ENCODE measurements at places on chromosomes 16 and 17.
A peak's percentile ranks its signal among the peaks of the same experiment; 100 is the strongest.

- DNase-seq = no peak
Measured at GRCh38 chr17:33050611-33051140, 59.0 kb downstream of the SPACA3 start.

- no peak for DNase-seq
Measured at GRCh38 chr17:1011760-1012735, 15.1 kb downstream of the TIMM22 start.

DNA sequence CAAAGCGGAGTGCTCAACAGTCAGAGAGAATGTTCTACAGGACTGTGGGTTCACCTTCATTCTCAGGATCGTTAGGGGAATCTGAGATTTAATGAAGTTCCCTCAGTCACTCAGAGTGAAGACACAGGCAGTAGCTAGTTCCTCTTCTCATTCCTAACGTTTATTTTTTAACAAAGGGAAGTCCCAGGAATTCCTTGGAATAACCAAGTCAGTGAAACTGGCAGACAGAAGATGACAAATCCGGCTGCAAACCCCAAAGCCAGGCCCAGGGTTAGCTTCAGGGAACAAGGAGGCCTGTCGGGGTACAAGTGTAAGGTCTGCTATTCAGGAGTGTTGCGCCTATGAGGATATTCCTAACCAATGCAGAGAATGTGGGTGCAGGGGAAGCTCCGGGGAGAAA, 42.0 kb downstream of the COTL1 start:
- no peak for DNase-seq

DNA sequence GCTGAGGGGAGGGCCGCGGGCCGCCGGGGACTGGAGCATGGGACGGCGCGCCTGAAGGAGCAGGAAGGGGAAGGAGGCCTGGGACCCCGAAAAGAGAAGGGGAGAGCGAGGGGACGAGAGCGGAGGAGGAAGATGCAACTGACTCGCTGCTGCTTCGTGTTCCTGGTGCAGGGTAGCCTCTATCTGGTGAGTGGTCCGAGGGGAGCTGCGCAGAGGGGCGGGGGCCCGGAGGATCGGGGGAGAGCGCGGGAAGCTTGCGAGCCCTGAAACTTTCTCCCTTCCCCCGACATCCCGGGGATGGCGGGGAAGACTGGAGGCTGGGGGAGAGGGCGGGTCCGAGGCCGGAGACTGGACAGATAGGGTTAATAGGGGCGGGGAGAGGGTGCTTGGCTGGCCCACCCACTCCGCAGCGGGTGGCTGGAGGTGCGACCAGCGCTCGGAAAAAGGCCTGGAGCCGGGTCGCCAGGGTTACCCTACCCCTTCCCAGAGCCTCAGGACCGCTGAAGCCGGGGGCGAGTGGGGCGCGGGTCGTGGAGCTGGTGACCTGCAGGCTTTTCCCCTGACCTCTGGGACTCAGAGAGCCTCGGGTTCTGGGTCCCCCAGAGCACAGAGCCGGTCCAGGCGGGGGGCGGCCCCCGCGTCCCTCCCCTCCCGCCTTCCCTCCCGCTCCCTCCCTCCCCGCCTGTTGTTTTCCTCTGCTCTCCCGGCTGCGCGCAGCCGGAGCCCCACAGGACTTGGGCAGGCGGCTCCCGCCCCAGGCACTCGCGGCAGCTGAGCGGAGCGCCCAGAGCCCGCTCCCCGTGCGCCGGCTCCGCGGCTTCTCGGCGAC, 631 bp downstream of the NXPH3 start:
- no peak for DNase-seq

DNA sequence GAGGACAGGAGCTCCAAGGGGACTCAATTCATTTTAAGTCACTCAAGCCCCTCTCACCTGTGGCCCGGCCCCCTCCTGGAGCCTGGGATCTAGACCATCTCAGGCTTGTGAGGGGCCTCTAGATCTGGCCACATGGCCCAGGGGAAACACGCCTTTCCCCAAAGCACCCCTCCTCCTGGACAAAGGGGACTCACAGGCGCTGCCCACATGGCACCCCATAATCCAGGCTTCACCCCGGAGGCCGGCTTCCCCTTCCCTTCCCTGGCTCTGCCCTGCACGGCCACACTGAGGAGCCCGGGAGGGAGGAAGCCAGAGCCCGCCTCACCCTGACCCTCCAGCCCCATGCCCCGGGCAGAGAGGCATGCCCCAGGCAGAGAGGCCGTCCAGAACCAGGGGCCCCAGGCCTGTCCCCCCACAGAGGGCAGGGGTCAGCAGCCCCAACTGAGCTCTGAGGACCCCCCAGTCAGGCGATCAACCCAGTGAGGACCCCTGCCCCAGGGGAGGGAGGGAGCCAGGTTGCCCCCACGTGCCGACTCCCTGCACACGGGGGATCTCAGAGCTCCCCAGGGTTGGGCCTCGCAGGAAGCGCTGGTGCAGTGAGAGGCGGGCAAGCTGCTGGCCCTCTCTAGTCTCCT, 10.9 kb downstream of the HS3ST6 start:
- no peak for DNase-seq

DNA sequence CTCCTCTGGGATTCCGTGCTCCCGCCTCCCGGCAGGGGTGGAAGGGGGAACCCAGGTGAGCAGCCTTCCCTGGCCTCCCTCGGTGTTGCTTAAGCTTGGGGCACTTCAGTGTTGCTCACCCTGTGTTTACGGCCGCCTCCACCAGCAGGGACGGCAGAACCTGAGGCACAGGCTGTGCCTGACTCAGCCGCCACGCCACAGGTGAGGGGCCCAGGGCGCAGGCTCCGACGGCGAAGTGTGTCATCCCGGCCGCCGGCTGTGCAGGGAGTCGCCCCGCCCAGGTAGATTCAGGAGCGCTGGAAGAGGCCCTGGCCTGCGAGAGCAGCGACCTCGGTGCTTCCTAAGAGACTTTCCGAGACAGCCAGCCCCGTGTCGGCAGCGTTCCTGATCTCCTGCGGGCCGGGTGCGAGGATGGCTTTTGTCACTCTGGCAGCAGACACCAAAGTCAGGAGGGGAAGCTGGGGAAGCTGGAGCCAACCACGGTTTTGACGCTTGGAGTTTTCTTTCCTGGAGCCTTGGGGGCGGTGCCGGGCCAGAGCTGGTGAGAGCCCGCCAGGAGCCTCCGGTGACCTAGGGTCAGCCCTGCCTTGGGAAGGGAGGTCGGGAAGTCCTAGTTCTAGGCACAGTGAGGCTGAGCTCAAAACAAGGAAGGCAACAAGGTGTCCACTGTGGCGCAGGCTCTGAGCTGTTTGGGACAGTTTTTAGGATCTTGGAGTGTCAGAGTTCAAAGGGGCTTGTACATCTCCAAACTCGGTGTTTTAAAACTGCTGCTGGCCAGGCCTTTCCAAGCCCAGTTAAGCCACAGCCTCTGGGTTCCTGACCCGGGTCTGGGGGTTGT, 2.1 kb downstream of the GSE1 start:
- no peak for DNase-seq

- no peak for DNase-seq
Measured at GRCh38 chr17:4634976-4635375, 6.5 kb downstream of the ALOX15 start.

DNA sequence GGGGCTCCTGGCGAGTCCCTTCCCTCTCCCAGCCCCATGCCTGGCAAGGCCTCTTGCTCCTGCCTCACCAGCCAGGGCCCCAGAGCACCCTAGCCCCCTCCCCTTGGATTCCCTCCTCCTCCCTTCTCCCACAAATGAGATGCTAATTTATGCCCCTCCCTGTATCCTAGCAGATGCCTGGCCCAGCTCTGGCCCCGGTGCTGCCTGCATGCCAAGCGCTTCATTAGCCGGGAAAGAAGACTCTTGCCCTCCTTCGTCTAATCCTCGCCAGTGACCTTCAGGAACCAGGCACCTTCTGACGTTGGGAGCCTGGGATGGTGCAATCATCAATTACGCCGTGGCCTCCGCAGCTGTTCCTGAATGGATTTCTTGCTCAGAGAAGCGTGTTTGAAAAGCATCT, 127.8 kb downstream of the SDK2 start:
- no peak for DNase-seq

DNA sequence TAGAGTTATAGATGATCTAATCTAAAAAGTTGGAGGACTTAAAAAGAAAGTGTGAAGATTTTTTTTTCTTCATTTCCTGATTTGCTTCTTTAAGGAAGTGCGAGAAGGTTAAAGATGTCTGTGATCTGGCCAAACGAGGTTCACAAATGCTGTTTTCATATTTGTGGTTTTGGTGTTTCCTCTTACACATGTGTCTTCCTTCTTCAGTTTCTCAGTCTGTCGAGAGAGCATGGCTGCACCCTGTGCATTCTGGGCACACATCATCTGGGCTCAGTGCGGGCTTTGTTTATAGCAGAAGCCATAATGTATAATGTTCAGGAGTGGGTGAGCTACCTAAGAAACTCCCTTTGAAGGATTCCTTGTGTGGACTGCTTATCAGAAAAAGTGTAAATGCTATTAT, 260.4 kb upstream of the TBX2 start:
- no peak for DNase-seq

DNA sequence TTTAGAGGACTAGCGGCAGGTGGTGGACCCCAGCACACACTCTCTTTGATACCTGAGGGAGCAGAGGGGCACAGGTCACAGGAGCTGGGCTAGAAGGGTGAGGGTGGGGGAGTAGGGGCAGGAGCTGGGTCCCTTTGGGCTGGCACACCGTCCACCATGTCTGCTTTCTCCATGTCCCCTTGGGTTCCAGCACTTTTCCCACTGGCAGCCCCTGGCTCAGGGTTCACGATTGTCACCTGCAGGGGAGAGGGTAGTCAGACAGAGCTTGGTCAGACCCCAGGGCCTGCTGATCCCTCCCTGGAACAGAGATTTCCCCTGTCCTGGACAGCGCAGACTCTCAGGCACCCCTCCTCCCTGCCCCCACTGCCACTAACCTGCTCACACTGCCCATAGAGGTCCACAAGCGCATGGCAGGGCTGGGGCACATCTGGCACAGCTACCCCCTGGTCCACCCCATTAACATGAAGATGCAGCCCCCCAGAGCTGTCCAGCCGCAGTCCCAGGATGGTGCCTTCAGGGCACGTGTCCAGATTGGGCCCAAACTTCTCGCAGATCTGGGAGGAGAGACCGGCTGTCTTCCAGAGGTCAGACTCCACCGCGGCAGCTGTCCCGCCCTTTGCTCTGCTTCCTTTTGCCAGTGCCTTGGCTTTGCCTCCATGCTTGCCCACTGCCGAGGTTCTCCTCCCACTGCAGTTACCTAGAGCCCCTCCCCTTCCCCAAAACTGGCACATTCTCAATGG, 3.1 kb upstream of the GPS2 start:
- no peak for DNase-seq

DNA sequence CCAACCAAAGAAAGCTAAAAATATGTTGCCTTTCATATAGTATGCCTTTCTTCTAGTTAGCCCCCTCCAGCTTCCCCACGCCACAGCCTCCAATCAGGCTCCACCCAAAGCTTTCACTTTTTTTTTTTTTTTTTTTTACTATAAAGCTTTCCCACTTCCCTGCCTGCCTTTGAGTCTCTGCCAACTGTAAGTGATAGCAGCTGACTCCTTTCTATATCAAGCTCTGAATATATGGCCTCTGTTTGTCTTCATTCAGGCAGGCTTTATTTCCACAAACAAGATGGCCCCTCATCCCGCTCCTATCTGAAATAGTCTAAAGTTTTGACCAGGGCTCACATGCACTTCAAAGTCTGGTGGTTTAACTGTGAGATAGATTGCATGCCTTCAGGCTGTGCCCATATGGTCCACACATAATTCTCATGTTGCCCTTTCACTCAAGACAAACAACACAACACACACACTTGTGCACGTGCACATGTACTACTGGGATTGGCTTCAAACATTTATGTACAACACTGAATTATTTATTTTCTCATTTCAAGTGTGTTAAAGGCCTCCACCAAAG, 39.8 kb upstream of the DYNLRB2 start:
- DNase-seq = no peak

GRCh38 chr16:17026600-17027242, 444.0 kb downstream of the XYLT1 start:
- no peak for DNase-seq

DNA sequence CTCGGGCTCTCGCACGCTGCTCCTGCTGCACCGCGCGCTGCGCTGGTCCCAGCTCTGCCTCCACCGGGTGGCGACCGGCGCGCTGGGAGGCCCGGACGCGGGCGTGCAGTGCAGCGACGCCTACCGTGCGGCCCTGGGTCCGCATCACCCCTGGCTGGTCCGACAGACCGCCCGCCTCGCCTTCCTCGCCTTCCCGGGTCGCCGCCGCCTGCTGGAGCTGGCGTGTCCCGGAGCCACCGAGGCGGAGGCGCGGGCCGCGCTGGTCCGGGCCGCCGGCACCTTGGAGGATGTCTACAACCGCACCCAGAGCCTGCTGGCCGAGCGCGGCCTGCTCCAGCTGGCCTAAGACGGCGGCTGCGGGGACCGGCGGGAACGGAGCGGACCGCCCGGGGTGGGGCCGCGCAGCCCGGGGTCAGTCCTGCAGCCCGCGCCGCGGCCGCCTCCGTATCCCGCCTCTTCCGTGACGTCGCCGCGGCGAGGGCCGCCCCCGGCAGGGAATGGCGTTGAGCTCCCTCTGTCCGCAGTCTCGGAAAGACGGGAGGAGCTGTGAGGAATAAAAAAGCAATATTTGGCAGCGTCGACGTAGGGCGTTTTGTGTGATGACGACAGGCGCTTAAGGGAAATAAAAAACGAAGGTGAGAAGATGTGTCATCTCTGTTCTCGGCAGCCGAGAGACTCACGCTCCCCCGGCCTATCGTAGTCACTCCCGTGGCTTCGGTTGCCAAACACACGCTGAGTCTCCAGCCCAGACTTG, 1.4 kb downstream of the GLTPD2 start:
- peak; percentile 57 for DNase-seq

- DNase-seq = no peak
Measured at GRCh38 chr17:44334727-44335126, 10.1 kb upstream of the SLC25A39 start.

GRCh38 chr17:7436556-7437368, 1.5 kb downstream of the TMEM102 start:
- no peak for DNase-seq

Measured in thoracic aorta (tissue), 2 donors.